ENCODE measurements at places on chromosomes 2 and 18. TPM values are rescaled to one million over a fixed set of nuclear protein-coding genes. Genes with fewer than 3 reads are reported as not detected.

GRCh38 chr2:235449568-235449967, 44.3 kb upstream of the AGAP1 start:
- H3K36me3 ChIP-seq: no peaks in the 10 kb centered on the region
- H3K27ac ChIP-seq: no peak overlapping the region
- H3K4me3 ChIP-seq: no peak overlapping the region
- H3K4me1 ChIP-seq: no peaks in the 10 kb centered on the region

DNA sequence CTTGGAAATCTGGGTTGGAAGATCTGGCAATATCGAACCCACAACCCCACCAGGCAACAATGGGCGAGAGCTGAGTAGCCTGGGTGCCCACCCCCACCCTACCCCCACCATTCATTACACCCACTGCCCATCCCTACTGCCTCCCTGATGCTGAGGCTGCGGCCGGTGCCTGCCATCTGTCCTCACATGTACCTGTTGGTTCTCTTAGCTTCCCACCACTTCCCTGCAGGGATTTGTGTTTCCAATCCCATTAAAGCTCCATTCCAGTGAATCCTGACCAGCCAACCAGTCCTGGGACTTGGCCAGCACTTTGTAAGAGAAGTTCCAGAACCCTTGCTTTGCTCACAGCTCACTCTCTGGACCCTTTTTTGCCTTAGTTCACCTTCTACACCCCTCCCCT, 163.0 kb upstream of the SH3BP4 start:
- no peaks in the 10 kb centered on the region for H3K4me1 ChIP-seq
- H3K36me3 ChIP-seq: no peaks in the 10 kb centered on the region
- no peak overlapping the region for H3K4me3 ChIP-seq

DNA sequence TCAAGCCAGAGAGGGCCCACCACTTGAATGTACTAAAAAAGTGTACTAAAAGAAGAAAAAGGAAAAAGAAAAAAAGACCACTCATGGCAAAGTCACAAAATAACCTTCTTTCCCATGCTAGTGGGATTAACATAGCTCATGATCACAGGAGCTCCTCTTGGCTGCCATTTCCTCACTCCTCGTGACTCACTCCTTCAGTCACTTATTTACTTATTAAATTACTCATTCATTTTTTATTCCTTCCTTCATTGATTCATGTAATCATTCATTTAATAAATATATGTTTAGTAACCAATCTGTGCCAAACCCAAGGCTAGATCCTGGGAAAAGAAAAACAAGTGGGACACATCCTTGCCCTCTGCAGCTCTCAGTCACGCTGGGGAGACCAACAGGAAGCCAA, 300.5 kb downstream of the INSIG2 start:
- H3K27me3 ChIP-seq: no peaks in the 10 kb centered on the region
- DNase-seq: no peak
- no peaks in the 10 kb centered on the region for H3K36me3 ChIP-seq
- H3K27ac ChIP-seq: peak overlapping the region; percentile 44

DNA sequence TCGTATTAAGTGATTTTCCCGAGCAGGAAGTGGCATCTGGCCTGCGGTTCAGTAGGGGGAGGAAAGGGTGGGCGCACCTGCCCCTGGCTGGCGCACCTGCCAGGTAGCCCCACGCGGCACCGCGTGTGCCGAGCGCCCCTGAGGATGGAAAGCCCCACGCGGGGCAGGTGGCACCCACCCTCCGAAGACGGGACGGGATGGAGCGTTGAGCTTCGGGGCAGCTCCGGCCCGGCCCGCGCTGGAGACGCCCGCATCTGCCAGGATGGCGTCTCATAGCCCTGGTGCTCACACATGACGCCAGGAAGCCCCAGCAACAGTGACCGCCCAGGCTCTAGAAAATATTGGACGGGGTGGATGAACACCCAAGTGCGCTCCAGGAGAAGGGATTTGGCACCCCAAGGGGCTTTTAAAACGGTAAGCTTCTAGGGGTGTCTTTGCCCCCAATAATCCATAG, 2.5 kb upstream of the NFATC1 start:
- H3K27me3 ChIP-seq: peaks cover 76% of the 10 kb centered on the region
- no peaks in the 10 kb centered on the region for H3K36me3 ChIP-seq
- no peak overlapping the region for H3K27ac ChIP-seq
- no peak for DNase-seq
- no peaks in the 10 kb centered on the region for H3K4me1 ChIP-seq

DNA sequence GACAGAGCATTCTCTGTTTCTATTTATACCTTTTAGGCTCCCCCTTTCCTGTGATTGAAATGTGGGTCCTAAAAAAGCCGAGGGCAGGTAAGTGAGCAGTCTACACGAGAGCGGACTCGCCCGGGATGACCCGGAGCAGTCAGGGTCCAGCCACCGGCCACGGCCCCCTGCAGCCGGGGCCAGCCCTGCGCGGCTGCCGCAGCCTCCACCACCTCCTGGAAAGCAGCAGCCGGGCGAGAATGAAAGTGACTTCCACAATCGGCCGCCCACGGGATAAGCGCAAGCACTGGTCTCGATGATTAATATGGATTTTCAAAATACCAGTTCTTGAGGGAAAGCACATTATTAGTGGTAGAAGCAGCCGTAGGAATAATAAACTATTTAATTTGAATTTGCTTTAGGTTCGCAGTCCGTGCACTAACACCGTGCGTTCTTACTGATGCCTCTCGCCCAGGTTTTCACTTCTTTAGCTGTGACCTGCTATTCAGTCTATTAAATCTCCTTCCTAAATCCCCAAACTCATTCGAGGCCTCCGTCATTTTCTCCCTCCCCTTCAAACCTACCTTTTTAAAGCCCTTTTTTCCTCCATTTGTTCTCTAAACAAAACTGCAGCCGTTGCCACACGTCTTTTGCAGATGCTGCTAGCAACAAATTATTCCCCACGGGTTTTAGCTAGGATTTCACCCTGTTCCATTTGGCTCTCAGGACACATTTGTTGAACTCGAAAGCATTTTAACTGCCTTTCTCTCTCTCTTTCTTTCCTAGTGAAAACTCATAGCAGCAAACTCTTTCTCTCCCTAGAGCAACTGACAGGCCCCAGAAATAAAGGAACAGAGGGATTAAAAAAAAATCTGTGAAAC, 1015.1 kb upstream of the PIK3C3 start:
- no peak for DNase-seq
- H3K4me3 ChIP-seq: no peak overlapping the region
- no peaks in the 10 kb centered on the region for H3K4me1 ChIP-seq
- H3K27me3 ChIP-seq: no peaks in the 10 kb centered on the region

DNA sequence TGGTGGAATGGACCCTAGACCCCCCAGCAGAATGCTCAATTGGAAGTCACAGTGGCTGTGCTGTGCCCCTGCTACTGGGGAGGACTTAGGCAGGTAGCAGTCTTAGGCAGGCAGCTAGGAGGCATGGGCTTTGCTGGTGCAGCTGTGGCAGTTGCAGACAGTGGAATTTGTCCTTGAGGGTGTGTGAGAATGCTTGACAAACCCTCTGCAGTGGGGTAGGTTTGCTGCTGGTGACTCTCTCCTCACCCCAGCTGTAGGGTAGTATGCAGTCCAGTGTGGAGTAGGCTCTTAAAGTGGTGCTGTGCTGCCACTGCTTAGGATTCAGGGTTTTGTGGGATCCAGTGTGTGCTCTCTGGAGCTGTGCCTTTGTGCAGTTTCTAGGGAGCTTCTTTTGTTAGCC, 61.3 kb downstream of the NUP35 start:
- no peaks in the 10 kb centered on the region for H3K4me1 ChIP-seq
- H3K36me3 ChIP-seq: peaks cover 42% of the 10 kb centered on the region
- H3K27me3 ChIP-seq: no peaks in the 10 kb centered on the region
- DNase-seq: no peak
- no peak overlapping the region for H3K27ac ChIP-seq

GRCh38 chr18:57446322-57446721, 11.1 kb downstream of the ONECUT2 start:
- no peaks in the 10 kb centered on the region for H3K36me3 ChIP-seq
- no peak for DNase-seq
- H3K4me3 ChIP-seq: no peak overlapping the region
- no peak overlapping the region for H3K27ac ChIP-seq

DNA sequence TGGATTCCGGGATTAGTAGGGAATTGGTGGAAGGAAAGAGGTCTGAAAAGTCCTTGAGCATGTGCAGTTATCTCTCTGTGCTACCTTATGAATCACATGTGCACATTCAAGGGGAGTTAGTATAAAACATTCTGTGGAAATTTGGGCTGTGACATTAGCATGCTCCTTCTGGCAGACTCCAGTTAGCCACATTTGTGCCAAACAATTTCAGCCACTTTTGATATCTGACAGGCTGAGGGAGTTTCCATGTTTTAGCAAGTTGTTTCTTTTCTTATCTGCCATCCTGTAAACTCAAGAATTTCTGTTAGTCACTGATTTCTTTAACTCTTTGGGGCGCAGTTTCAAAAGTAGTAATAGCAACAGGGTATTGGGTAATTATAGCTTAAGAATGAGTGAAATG, 28.3 kb upstream of the GYPC start:
- no peak for DNase-seq
- no peaks in the 10 kb centered on the region for H3K27me3 ChIP-seq
- H3K36me3 ChIP-seq: no peaks in the 10 kb centered on the region
- H3K4me1 ChIP-seq: no peaks in the 10 kb centered on the region

DNA sequence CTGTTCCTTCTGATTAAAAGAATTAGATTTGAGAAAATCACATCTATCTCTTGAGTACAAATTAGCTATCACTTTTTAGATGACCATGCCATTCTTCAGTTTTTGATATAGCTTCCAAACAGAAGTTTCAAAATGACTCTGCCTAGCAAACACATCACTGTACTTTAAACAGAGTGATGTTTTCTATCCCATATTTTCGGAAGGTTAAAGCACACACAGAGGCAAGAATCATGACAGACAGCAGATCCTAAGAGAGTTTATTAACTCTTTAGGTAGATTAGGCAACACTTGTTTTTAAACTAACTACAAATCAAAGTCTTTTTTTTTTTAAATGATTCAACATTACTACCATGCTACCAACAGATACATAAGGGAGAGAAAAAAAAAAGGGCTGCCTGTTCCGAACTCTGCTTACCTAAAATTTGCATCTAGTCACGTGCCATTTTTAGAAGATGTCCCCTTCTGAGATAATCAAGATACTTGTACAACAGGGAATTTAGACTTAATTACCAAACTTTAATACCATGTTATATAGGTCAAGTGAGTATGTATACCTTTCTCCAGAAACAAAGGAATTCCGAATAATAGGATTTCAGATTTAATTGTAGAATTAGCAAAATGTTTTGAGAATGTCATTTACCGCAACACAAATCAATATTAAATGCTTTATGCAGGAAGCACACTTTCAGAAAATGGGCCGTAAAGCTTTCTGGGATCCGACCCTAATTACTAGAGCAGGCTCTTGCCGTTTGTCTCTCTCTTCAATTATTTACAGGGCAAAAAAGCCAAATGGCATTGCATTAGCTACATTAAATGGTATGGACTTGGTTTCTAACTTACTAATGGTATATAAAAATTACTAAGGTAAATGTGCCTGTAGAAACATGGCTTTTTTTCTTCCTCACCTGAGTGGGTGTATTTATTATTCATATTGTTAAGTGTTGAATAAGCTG, 2.6 kb downstream of the RBMS1 start:
- H3K27me3 ChIP-seq: no peaks in the 10 kb centered on the region
- peak overlapping the region; percentile 97 for H3K27ac ChIP-seq
- peak overlapping the region; percentile 96 for H3K4me3 ChIP-seq
- no peak for DNase-seq
- no peaks in the 10 kb centered on the region for H3K36me3 ChIP-seq
- H3K4me1 ChIP-seq: peaks cover 32% of the 10 kb centered on the region

Gene BBS5
- polyA plus RNA-seq: 3.8 TPM

Gene KCNG2
- not detected for polyA plus RNA-seq

All from SK-N-SH (cell line).